Right cardiac atrium (tissue), 5 donors: ENCODE measurements at places on chromosomes 1 and 21. TPM values are rescaled to one million over a fixed set of nuclear protein-coding genes. Genes with fewer than 3 reads are reported as not detected.

The DMRTA2 gene
- total RNA-seq = not detected

The CEP104 gene
- total RNA-seq = 35.5 TPM

The IGSF9 gene
- 2.7 TPM for total RNA-seq

The RNF223 gene
- not detected for total RNA-seq

The SLC44A3 gene
- 4.4 TPM for total RNA-seq

The LRRC71 gene
- not detected for total RNA-seq

The HCRTR1 gene
- not detected for total RNA-seq

The CLCC1 gene
- total RNA-seq = 29.9 TPM
